ENCODE measurements at places on chromosomes 11 and 22.

GRCh38 chr11:46609386-46609785, 7.6 kb downstream of the HARBI1 start:
- DNase-seq = no peak

DNA sequence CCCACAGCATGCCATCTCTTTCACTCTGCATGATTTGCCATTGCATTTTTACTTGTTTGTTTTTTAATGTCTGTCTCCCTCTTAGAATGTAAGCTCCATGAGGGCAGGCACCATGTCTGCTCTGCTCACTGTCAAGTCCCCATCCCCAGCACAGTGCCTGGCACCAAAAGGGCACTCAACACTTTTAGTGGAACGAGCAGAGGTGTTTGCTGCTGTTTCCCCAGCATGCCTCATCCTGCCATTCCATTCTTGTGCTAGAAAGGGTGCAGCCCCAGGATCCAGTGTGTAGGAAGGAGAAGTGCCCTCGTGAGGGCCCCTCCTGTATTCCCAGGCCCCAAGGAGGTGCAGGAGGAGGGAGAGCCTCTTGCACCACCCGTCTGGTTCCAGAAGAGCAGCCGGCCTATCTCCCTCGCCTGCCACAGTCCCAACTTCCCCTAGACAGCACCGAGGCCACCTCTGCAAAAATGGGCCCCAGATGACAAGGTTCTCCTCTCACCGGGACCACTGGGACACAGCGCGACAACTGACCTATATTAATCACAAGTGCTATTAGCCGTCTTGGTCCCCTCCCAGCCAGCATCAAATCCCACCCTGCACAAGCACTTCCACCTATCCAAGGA, 33.3 kb upstream of the CACNG2 start:
- no peak for DNase-seq

DNA sequence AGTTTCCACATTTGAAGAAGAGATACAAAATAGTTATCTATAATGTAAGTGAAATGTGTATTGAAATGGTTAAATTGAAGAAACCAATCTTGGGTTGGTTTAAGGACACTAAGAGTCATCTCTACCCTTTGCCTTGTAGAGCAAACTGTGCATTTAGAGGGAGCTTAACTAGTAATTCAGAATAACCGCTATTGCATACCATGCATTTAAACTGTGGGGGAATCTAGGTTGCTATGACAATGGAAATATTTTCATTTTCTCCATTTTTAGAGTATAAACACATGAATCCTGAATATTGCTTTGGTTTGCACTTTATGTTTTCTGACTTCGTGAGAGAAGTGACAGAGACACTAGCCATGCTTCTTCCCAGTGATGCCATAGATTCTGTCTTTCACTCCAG, 39.7 kb downstream of the FAT3 start:
- no peak for DNase-seq

DNA sequence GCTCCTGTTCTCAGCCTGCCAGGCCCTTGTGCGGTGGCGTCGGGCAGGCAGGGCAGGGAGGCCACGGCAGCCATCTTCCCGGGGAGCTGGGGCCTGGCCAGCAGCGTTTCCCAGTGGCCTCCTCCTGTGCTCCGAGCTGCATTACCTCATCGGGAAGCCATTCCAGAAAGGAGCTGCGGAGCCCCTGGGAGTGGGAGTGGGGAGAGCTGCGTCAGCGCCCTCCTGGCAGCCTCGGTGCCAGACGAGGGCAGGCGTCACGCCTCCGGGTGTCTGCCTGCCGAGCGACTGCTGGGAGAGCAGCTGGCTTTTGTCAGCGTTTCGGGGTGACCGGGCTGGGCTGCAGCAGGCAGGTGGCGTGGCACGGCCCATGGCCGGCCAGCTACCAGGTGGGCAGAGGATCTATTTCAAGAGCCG, 30.9 kb upstream of the WNT7B start:
- peak; percentile 91 for DNase-seq

- DNase-seq = peak; percentile 48
These were observed 952 bp downstream of the YAP1 start for GRCh38 chr11:102111011-102111786.

GRCh38 chr22:20650294-20651207, 123.4 kb upstream of the SERPIND1 start:
- no peak for DNase-seq

DNA sequence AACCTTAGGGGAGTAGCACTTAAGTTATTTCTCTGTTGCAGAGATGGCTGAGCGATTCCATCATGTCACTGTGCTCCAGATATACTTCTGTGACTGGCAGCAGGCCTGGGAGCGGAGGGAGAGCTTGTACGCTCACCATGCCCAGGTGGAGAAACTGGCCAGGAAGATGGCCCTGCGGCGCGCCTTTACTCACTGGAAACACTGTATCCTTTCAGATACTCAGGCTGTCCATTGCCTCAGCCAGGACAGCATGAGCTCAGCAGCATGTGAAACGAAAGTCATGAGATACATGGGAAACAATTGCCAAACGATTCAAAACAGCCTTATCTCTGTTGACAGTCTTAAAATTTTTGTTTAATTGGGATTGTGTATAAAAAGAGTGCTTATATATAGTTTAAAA, 78.9 kb downstream of the SFI1 start:
- no peak for DNase-seq

DNA sequence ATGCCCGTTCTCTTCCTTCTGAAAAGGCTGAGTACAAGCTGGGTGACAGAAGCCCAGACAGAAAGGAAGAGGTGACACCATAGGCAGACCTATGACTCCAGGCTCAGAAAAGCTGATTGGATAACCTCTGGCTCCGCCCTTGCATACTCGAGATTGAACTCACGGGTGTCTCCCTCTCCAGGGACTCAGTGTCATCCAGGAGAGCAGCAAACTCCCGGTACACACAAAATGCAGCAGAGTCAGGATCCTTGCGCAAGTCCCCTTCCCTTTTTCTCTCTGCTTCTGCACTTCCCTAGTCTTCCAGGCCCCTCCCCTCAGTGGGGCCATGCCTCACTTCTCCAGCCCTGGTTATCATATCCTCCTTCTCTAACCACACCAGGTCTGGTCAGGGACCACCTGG, 9.8 kb downstream of the SCN4B start:
- no peak for DNase-seq

GRCh38 chr11:134033696-134034491, 35.0 kb upstream of the JAM3 start:
- peak; percentile 86 for DNase-seq

DNA sequence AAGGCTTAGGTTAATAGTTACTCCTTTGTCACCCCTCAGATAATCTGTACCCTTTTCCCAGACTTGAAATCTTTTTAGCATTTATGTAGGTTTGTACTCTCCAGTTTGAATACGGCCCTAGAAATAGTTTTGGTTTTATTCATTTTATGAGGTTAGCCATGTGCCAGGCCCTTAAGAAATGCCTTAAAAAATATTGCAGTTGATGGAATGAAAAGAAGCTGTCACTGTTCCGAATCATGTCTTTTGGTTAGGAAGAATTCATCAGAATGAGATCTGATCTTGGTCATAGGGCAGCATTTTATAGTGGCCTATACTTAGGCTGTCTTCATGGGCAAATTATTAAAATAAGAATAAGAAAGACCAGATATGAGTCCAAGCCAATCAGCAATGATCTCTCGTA, 14.8 kb upstream of the PRSS23 start:
- DNase-seq = peak; percentile 37

- no peak for DNase-seq
These were observed 18.6 kb upstream of the PARVB start for GRCh38 chr22:44005524-44005923.

GRCh38 chr11:85182441-85183387, 444.4 kb downstream of the DLG2 start:
- no peak for DNase-seq

- DNase-seq = no peak
These were observed 34.8 kb downstream of the TSPAN18 start for GRCh38 chr11:44761551-44761961.

- peak; percentile 19 for DNase-seq
These were observed 1.1 kb downstream of the TBCEL start for GRCh38 chr11:121024989-121025388.

DNA sequence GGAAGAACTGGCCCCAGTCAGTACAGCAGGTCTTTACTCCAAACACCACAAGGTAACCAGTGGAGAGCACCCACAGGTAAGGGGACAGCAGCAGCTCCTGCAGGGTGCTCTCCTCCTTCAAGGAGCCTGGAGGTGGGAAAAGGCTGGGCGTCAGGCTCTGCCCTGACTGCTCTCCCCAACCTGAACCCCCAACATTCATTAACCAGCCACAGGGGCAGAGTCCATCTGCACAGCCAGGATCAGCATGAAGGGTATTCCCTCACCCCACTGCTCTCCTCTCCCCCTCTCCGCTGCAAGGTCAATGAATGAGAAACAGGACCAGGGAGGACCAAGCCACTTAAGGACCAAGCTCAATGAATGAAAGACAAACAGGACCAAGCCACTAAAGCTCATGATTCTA, 3.7 kb downstream of the SLC37A4 start:
- DNase-seq = no peak

DNA sequence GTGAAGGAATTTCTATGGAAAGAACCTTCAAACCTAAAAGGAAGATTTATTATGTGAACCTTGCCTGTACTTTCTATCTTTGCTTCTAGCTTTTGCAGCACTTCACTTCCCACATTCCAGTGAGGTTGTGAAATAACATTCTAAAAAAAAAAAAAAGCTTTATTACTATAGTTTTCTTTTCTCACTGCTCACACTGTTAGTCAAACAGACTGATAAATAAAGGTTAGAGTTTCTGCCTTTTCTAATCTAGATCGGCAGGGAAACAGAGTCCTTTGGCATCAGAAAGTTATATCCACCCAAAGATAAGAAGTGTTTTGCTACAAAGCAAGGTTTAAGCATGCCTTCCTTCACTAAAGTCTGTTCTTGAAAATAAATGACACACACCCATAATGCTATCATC, 2.8 kb downstream of the AAMDC start:
- DNase-seq = no peak

GRCh38 chr11:32472226-32472625, 36.9 kb upstream of the WT1 start:
- DNase-seq = no peak

DNA sequence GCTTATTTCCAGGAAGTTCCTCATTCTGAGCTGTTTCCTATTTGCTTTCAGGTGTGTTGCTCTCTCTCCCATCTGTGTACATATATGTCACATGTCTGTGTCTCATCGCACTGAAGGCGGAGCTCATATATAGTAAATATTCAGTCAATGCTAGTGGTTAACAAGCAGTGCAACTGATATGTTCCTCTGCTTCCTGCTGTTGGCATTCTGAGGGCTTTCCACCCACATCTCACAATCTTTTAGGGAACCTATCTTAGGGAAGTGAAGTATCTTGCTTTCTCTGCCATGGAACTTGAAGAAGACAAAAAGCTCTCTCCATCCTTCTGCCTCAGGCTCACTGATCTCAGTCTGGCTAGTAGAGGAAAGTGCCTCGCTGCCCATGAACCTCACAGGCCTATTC, 139.8 kb downstream of the TTC17 start:
- no peak for DNase-seq

- no peak for DNase-seq
These were observed 37.2 kb downstream of the RPS6KA4 start for GRCh38 chr11:64396079-64396591.

- DNase-seq = no peak
These were observed 9.4 kb downstream of the PLAAT2 start for GRCh38 chr11:63553759-63554158.

GRCh38 chr22:22400099-22400498, 108.4 kb downstream of the ZNF280B start:
- no peak for DNase-seq

- DNase-seq = no peak
These were observed 25.9 kb upstream of the ST14 start for GRCh38 chr11:130133716-130134115.

GRCh38 chr11:31823644-31824331, 12.7 kb upstream of the PAX6 start:
- no peak for DNase-seq

- DNase-seq = no peak
These were observed 437.4 kb downstream of the MIAT start for GRCh38 chr22:27094633-27095308.

DNA sequence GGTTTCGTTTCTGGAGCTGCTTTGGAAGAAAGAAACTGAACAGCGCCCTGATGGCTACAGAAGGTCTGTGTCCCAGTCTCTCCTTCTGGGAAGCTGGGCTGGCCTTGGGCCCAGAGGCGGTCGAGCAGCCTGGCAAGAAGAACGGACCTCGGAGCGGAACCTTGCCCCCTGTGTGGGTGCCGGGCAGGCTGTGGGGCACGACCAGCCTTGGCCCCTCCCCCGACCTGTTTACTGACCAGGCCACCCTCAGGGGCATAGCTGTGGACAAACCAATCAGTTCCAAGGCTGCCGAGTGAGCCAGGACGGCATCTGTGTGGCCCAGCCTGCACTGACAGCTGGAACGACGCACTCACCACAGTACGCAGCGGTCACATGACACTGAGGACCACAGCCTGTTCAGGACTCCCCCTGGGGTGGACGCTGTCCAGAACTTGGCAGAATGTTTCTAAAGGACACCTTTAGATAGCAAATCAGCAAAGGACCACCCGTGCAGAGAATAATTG, 7.2 kb downstream of the PIM3 start:
- DNase-seq = peak; percentile 21

DNA sequence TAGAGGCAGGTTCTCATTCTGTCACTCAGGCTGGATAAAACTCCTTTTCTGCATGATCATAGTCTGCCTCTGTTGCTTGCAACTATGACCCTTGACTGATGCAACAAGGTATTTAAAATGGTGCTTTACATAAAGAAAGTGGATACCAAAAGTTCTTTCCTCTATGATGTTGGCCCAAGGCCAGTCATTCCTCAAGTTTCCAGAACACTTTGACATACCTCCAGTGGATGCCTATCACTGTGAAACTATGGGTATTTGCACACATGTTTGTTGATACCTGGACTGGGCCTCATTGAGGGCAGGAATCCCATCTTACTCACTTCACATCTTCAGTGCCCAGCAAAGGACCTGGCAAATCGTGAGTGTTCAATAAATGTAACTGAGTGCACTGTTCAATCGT, 159.0 kb upstream of the ZC3H12C start:
- no peak for DNase-seq

GRCh38 chr11:41659985-41660384, 200.5 kb upstream of the LRRC4C start:
- no peak for DNase-seq

DNA sequence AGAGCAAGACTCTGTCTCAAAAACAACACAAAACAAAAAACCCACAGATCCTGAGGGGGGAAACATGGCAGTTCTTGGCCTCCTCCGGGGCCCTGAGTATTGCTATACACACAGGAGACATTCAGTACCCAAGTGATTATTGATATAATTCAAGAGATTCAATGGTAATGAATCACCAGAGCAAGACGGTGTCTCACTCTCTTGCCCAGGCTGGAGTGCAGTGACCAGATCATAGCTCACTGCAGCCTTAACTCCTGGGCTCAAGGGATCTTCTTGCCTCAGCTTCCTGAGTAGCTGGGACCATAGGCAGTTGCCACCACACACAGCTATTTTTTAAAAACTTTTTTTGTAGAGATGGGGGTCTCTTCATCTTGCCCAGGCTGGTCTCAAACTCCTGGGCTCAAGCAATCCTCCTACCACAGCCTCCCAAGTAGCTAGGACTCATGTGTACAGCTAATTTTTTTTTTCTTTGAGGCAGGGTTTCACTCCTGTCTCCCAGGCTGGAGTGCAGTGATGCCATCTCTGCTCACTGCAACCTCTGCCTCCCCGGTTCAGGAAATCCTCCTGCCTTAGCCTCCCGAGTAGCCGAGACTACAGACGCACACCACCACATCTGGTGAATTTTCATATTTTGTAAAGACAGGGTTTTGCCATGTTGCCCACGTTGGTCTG, 21.8 kb upstream of the PIK3C2A start:
- no peak for DNase-seq

- no peak for DNase-seq
These were observed 17.0 kb downstream of the MRGPRD start for GRCh38 chr11:68963779-68964178.

All from HFFc6 (cell line).